Trophoblast cell (in vitro differentiated cells and primary cell): ENCODE measurements at places on chromosomes 6 and 20.

GRCh38 chr6:132190097-132190814 lies 211.0 kb downstream of the MOXD1 start:
- DNase-seq = no peak

- no peak for DNase-seq
Observed at GRCh38 chr6:75147512-75147911, 58.3 kb downstream of the COL12A1 start.

- DNase-seq = peak; percentile 65
Observed at GRCh38 chr20:45419188-45420091, 3.5 kb downstream of the PIGT start.

DNA sequence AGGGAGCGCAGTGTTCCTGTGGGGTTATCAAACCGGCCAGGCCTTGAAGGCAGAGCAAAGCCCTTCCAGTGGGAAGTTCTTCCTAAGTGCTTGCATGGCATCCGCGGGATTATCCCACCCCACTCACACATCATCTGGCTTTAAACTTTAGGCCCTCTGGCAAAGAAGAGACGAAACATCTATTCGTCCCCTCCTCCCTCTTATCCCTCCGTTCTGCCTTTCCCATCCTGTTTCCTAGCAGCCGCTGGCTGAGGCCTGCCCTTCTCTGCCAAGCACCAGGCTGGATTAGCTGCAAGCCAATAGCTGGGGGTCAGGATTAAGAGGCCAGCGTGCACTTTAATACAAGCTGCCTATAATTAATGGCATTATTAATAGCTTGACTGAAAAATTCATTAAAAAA lies 621.0 kb downstream of the PKHD1 start:
- no peak for DNase-seq

DNA sequence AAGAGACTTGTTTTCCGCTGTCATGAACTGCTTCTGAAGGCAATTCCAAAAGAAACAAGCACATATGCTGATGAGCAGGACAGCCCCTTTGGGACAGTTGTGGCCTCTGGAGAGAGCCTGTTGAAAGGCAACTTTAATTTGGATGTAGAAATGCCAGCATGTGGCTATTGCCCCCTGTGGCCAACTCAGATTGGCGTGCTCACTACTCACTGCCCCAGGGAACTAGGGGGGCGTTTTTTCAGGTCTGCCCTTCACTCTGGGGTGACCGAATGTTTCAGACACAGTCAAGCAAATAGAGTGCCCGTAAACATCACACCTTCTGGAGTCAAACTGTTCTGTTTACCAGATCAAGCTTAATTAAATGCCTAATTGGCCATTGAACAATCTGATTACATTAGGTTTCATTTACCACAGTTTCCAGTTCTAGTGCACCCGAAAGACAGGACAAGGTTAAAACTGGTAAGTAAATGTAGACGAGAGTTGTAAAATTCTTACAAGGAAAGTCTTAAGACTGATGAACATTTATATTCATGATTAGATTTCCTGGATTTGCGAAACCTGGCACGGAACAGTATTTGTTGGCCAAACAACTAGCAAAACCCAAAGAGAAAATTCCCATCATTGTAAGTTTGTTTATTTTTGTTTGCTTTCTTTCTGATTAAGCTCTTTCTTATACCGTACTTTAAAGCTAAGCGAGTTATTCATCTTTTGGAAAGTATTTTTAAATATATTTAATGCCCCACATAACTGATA lies 75.9 kb upstream of the SYNJ2 start:
- DNase-seq = no peak

DNA sequence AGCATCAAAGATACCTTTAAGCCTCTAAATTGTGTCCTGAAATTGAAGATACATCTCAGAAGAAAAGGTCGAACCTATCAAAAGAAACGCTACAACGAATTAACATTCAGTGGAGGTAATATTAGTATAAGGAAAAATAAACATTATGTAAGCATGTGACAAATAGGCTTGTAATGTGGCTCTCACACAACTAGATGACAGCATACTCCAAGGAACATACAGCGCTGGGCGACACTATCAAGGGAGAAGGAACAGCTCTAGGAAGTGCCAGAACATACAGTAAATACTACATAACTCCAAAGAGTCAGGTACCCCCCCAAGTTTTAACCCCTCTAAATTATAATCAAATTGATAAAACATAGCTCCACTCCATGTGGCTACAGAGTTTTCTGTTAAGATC lies 103.5 kb downstream of the LAMP5 start:
- peak; percentile 51 for DNase-seq

DNA sequence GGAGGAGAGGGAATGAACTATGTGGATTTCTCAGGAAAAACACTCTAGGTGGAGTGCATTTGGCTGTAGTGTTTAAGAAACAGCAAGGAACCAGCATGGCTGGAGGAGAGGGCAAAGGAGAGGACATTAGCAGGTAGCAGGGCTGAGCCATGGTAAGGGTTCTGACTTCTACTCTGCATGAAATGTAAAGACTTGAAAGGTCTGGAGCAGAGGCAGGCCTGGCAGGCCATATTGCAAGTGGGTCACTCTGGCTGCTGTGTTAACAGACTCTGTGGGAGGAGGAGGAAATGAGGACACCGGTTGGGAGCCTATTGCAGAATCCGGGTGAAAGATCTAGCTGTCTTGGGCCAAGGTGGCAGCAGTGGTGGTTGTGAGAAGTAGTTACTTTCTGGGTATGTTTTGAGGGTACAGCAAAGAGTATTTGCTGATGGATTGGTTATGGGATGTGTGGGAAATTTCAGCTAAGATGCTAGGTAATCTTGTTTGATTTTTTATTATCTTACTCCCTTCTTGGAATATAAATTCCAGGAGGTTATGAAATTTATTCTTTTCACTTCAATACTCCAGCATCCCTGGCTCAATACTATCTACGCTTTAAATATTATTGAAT lies 115.9 kb upstream of the BCLAF1 start:
- DNase-seq = no peak

DNA sequence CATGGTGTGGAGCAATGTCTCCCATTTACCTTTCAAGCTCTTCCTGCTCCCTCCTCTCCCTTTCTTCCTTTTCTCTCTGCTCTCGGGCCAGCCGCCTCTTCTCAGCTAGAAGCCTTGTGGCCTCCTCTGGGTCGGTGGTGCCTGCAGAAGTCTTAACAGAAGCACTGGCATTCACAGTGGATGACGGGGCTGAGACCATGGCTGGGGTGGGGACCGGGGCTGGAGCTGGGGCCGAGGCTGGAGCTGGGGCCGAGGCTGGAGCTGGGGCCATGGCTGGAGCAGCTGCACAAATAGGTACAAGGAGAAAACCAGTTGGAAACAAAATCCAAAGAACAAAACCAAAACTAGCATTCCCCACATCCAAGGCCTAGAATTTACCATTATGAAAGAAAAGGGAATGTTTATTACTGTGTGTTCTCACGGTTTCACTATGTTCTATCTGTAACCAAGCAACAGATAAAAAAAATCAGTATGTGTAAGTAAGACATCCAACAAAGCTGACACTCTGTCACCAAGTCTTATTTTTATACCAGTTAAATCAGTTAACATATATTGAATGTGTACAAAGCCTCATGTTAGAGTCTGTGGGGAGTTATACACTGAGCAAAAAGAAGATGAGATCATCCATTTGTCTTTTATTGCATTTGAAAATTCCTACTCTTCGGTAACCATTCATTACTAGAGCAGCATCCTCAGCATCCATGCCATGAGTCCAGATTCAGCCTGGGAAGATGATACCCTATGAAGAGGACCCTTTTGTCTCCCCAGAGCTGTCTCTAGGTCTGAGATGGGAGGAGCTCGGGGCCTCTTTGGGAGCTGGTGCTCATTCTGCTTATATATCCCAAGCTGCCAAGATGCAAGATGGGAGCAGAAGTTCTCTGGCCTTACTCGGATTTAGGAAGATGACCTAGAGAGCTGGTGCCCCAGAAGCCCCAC lies 73.0 kb upstream of the BCLAF1 start:
- DNase-seq = no peak

GRCh38 chr6:36414481-36414880 lies 27.0 kb upstream of the ETV7 start:
- peak; percentile 87 for DNase-seq

GRCh38 chr6:34027445-34027936 lies 118.4 kb downstream of the GRM4 start:
- DNase-seq = peak; percentile 42

DNA sequence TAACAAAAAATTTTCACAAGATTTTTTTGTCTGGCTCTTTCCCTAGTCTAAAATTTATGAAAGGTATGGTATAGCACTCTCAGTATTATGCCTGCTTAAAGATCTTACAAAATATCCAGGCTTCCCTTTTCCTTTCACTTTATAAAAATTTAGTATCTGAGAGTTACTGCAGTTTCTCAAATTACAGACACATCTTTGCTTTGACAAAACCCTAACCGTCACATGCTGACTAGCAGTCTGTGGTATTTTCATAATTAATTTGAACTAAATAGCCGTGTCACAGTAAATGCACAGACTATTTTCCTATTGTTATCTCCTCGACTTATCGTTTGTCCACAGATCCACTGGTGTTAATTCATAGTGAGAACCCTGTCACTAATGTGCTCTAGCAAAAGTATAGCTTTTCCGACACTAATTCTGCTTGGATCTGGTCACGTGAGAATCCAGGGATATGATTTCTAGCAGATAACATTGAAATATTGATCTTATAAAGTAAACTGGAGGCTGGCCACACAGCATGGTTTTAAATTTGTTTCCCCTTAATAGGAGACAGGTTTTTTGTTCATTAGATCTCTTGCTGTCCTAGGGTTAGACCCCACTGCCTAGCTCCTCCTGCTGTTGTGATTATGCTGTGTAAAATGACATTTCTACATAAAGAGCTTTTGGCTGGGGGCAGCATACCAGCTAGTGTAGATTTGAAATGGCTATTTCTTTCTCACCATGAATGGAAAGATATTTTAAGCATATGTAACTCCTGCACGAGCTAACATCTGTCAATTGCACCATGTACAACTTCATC lies 340.6 kb upstream of the SASH1 start:
- DNase-seq = no peak

DNA sequence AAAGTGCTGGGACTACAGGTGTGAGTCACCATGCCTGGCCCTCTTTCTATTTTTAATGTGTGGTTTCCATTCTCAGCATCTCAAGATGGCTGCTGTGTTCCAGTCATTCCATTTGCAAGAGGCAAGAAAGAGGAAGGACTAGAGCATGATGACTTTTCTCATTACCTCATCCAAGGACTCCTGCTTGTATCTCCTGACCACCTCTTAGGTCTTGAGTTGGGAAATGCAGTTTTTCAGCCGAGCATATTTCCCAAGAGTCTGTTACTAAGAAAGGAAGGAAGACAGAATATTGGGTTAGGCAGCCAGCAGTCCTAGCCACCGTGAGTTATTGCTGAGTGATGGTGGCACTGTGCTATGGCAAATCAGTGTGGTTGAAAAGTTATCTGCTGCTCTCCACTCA lies 108.4 kb upstream of the INSM1 start:
- DNase-seq = peak; percentile 35

DNA sequence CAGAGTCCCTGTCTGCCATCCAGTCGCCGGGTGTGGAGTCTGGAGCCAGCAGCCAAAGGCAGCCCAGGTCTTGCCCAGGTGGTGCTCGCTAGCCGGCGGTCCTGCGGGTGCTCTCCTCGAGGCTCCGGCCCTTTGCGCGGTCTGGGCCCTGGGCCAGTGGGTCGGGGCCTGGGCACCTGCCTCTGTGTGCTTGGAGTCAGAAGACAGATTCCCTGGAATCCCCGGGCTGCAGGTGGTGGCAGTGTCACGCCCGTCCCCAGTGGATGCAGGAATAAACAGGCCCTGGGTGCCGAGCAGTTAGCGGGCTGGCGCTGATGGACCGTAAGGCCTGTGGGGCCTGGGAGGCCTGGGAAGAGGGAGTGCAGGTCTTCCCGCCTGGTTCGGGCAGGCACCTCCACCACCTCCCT lies 5.3 kb downstream of the SS18L1 start:
- peak; percentile 38 for DNase-seq

- DNase-seq = no peak
Observed at GRCh38 chr6:170178561-170179477, 112.1 kb downstream of the DLL1 start.

- no peak for DNase-seq
Observed at GRCh38 chr6:150876598-150876997, 11.1 kb downstream of the MTHFD1L start.

DNA sequence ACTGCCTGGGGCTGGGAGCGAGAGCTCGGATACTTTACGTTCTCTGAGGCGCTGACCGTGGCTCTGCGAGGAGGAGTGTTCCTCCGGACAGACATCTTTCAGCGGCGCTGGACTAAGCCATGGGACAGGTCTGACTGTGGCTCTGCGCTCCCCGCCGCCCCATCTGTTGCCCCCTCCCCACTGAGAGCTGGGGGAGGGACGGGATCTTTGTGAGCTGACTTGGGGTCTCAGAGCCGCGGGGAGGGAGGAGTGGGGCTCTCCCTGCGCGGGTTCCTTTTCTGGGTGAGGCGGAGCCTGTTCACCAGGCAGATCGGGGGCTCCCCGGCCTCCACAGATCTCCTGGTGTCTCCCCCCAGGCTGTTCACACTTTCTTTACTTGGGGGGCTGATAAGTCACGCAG lies 11.3 kb upstream of the GATA5 start:
- DNase-seq = no peak

DNA sequence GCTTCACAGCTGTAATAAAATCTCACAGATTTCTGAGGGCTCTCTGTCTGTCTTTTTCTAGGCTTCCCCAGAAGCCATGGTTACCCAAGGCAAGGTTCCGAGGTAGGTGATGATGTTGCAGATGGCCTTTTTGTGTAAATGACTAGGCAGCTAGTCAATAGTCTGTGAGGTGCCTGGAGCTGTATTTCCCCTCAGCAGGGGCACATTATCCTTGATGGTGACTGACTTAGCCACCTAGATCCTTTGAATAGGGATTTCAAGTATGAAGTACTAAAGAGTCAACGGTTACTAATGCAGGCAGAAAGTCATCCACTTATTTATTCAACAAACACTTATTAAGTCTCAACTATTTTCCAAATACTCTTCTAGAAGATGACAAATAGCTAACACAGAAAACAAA lies 49.3 kb upstream of the L3MBTL3 start:
- DNase-seq = peak; percentile 4

- no peak for DNase-seq
Observed at GRCh38 chr6:7734707-7735383, 8.9 kb downstream of the BMP6 start.

GRCh38 chr6:105321207-105321606 lies 81.7 kb downstream of the PREP start:
- DNase-seq = no peak

GRCh38 chr20:47559141-47559540 lies 57.5 kb downstream of the NCOA3 start:
- DNase-seq = no peak

DNA sequence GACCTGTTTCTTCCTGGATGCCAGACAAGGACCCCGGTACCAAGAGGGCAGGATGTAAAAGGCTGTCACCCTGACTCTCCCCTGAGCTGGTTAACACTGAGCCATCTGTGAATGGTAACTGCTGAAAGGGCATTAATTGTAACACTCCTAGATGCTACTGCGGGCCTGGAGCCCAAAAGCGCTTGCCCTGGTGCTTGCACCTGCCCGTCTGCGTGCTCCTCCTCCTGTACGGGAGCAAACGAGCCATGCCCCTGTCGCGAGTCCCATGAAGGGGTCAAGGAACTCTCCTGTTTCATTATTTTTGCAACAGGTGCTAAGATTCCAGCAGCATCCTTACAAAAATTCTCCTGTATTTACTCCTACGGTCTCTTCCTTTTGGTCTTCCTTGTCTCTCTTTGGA lies 140.0 kb upstream of the LAMA2 start:
- no peak for DNase-seq

- no peak for DNase-seq
Observed at GRCh38 chr6:138013959-138014358, 93.3 kb downstream of the PERP start.

- DNase-seq = no peak
Observed at GRCh38 chr20:58555078-58555765, 40.0 kb upstream of the APCDD1L start.
